ENCODE measurements at places on chromosomes 2 and 18. TPM values are rescaled to one million over a fixed set of nuclear protein-coding genes. Genes with fewer than 3 reads are reported as not detected.

GRCh38 chr2:223585666-223586065 is 16.5 kb downstream of the SCG2 start:
- no peak for DNase-seq

GRCh38 chr2:61887717-61888266 is 664 bp downstream of the CCT4 start:
- no peak for DNase-seq

- DNase-seq, result no peak
Observed at GRCh38 chr2:479031-479430, 191.1 kb upstream of the ALKAL2 start.

The CAPN14 gene
- 0.07 TPM for total RNA-seq

The RGPD4 gene
- not detected for total RNA-seq

GRCh38 chr18:75158465-75159237 is 50.3 kb downstream of the PTGR3 start:
- DNase-seq, result no peak

The QPCT gene
- total RNA-seq, result 18.9 TPM

GRCh38 chr2:240803191-240803590 is 16.8 kb downstream of the KIF1A start:
- no peak for DNase-seq

The TWIST2 gene
- 5.4 TPM for total RNA-seq

DNA sequence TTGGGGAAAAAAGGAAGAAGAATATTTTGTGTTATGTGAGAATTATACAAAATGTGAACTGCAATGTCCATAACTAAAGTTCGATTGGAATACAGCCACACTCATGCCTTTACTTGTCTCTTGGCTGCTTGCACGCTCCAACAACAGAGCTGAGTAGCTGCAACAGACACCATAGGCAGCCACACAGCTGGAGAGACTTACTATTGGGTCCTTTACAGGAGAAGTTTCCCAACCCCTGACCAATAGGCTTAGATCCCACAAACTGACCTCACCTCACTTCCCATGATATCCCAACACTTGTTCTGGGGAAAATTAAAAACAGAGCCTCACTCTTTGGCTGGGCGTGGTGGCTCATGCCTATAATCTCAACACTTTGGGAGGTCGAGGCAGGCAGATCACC is 213.8 kb downstream of the SH3BP4 start:
- DNase-seq, result no peak

All from pulmonary artery endothelial cell (primary cell).